ENCODE measurements at places on chromosomes 3 and 15.

GRCh38 chr3:186173224-186173815, 64.4 kb upstream of the ETV5 start:
- ATAC-seq = no peak

DNA sequence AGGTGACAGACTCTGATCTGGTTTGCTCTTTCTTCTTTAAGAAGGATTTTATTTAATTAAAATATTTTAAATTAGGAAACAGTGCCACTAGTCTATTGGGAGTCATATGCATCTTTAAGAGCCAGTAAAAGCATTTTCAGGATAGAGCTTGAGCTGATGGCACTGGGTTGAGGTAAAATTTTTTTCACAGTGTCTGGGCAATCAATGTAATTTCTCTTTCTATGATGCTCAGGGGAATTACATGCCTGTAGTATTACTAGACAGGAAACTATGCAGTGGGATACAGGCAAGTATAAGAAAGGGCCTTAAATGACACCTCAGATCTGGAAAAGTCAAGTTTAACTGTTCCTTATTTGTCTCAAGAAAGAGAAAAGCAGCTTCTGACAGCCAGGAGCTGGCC, 76.4 kb downstream of the GAP43 start:
- ATAC-seq = no peak

- no peak for ATAC-seq
These were observed 32.5 kb downstream of the BCL2L10 start for GRCh38 chr15:52080031-52080430.

DNA sequence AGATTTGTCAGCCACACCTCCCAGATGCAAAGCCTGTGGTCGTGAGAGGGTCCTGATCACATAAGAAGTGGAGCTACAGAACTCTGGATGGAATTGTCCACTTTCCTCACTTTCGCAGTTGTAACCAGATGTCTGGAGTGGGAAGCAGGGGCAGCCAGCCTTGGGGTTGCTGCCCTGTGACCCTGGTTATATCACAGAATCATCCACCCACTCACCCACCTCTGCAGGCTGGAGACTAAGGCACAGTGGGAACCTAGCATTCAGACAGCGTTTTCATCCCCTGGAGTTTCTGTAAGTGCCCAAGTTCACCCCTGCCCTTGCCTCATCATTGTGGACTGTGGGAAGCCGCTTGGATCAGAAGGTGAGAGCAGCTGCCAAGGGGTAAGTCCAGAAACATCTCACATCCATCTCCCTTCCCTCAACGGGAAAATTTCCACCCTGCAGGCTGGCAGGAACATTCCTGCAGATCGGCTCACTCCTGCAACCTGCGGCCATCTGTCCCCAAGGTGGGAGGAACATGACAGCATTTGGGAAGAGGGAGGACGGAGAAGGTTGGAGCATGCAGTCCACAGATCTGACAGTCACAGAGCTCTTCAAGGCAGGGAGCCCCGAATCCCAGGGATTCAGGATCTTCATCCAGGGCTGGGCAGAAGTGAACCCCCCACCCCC, 2.9 kb upstream of the IQSEC1 start:
- no peak for ATAC-seq
